ENCODE measurements at places on chromosomes 1 and 21. TPM values are rescaled to one million over a fixed set of nuclear protein-coding genes. Genes with fewer than 3 reads are reported as not detected.

Gene AADACL3
- total RNA-seq = 0.16 TPM

Gene CYP4Z1
- 7.2 TPM for total RNA-seq

Gene FAM43B
- total RNA-seq = not detected

Gene TCHH
- 2.1 TPM for total RNA-seq

Gene ADGRL2
- 59.7 TPM for total RNA-seq

Gene NBPF10
- total RNA-seq = 0.98 TPM

Gene UQCRHL
- total RNA-seq = 1.6 TPM

Measured in subcutaneous adipose tissue (tissue), 4 donors.